Activated CD4-positive, alpha-beta T cell treated with anti-CD3 and anti-CD28 coated beads for 1 hour (primary cell): ENCODE measurements at places on chromosomes 5 and 9.

GRCh38 chr9:110536822-110537221, 42.7 kb downstream of the SVEP1 start:
- no peak for DNase-seq

DNA sequence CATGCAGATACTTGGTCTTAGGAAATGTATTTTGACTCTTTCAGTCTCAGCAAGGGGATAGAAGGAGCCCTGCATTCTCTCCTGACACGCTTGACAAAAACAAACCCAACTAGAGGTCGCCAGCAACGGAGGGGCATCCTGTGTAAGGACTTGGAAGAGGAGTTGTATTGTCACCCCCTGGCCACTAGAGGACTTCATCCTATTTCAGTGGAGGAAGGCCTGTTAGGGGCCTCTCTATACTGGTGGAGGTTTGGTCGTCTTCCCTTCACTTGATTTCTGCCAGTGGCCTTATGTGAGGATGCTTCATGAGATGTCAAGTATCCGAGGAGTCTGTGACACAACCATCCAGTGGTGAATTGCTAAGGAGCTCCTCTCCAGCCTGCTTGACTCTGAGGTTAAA, 122.8 kb upstream of the STC2 start:
- no peak for DNase-seq

DNA sequence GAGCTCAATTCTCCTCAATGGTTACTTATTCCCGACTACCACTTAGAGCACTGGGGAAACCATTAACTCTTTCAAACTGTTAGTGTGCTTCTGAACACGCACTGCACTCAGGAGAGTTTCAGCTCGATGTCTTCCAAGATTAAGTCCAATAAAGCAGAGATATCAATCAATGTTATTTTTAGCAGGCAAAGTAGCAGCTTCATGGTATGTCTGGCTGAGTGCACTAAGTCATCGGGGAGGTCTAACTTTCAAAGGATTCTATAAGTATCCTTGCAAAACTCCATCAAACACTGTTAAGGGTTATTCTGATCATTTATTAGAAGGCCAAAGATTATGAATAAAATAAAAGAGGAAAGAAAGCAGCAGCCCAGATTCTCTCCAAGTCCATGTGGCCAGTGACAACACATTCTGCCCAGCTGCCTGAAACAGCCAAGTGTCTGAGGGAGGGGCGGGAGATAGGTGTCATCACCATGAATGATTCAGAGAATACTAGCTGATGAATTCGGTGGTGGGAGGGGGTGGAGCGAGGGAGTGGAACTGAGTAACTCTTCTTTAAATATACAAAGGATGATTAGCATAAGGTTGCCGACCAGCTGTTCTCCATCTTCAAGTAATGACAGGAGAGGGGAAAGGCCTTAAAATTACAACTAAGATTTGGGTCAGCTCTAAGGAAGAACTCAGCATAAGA, 21.3 kb downstream of the NREP start:
- DNase-seq, result no peak

- no peak for DNase-seq
Observed at GRCh38 chr9:93245437-93245970, 61.6 kb downstream of the WNK2 start.

- no peak for DNase-seq
Observed at GRCh38 chr5:13581132-13581531, 363.4 kb downstream of the DNAH5 start.

GRCh38 chr9:33453286-33453860, 6.0 kb upstream of the AQP3 start:
- DNase-seq, result no peak

DNA sequence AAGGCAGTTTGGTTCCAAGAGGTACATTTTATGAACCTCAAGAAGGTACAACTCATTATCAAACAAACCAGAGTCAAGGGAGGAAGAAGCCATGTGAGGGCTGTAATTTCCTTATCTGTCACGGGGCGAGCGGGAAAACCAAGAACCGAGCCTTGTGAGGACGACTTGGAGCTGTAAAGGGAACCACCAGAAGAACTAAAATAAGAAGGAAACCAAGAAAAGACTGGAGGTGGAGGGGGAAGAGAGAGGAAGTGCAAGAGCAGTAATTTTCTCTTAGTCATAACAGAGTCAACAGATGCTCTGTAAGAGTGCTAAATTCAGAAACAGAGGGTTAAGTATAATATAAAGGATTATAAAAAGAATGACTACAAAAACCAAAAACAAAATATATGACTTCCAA, 127.1 kb downstream of the DIRAS2 start:
- no peak for DNase-seq

DNA sequence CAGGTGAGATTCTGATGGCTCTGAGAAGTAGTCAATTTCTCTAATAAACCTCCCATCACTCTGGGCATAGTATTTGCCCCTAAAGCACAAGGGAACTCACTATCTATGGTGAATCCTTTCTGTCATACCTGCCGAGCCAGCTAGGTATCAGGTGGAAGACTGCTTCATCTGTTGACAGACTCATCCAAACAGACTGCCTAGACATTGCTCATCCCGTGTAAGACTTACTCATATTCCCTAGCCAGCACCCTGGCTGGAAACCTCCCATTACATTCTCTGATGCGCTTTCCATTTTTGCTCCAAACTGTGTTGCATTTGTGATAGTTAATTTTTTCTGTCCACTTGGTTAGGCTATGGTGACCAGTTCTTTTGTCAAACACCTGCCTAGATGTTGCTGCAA, 595.9 kb downstream of the DNAH5 start:
- DNase-seq, result no peak

DNA sequence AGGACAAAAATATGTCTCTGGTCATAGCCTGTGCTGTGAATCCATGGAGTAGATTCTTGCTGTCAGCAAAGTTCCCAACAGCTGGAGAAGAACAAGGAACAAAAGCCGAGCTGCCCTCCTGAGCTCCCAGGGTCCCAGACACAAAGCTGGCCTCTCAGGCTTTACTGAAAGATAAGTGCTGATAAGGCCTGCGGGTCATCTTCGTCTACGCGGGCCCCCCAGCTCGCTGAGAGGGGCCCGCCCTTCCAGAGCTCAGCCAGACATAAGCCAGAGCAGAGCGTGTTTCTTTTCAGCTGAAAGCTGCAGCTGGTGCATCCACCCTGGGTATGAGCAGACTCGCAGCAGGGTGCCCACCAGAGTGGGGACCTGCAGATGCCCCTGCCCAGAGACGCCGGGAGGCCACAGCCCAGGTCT, 84.7 kb downstream of the HSD17B3 start:
- no peak for DNase-seq

- DNase-seq, result no peak
Observed at GRCh38 chr9:135065151-135065550, 22.3 kb upstream of the OLFM1 start.

DNA sequence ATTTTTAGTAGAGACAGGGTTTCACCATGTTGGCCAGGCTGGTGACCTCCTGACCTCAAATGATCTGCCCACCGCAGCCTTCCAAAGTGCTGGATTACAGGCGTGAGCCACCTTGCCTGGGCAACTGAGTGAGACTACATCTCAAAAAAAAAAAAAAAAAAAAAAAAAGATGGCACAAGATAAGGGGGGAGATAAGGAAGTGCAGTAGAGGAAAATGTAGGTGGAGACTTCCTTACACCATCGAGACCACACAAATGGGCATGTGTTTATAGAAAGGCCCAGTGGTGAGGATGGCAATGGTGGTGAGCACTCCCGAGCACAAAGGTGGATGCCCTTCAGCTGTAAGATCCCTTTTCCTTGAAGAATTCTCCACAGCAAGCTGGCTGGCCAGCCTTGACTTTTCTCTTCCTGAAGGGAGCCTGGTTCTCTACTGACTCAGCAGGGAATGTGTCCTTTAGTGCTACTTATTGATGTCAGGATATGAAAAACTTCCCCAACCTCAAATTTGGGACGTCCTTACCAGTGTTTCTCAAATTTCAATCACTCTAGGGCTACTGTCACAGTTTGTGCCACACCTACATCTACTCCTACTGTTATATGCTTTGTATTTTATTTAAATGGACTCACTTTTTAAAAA, 28.2 kb downstream of the ERGIC1 start:
- no peak for DNase-seq

GRCh38 chr5:88671505-88672499, 211.2 kb downstream of the MEF2C start:
- no peak for DNase-seq

DNA sequence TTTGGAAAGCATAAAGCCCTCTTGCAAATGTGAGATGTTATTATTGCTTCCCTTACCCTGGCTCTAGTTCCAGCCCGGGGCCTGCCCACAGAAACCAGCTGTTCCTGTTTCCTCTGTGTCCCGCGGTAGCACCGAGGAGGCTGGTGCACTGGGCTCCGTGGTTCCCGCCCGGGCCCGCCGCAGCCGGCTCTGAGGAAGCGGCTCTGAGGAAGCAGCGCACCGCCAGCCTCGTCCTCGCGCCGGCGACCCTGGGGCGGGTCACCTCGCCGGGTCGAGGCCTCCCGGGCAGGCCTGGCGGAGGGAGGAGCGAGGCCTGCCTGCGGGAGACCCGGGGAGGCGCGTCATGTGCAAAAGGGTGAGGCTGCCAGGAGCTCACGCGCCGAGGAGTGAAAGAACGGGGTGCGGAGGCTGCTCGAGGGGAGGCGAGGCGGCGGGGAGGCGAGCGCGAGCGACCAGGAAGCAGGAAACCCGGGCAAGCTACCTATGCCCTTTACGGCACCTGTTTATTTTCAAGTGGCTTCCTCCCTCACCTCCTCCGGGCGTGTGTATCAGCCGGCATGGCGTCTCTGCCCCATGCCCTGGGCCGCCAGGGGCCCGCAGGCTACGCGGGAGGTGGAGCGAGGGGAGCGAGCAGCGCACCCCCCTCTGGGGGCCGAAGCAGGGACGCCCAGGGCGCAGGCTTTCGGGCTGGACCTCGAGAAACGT, 61.3 kb upstream of the MEGF10 start:
- peak; percentile 29 for DNase-seq

- no peak for DNase-seq
Observed at GRCh38 chr5:136133222-136133921, 727 bp downstream of the SMAD5 start.

GRCh38 chr9:127720031-127720864, 4.4 kb downstream of the TTC16 start:
- DNase-seq, result no peak

GRCh38 chr5:159395202-159395601, 64.9 kb upstream of the IL12B start:
- DNase-seq, result no peak

- no peak for DNase-seq
Observed at GRCh38 chr5:77993855-77994318, 217.7 kb upstream of the TBCA start.

DNA sequence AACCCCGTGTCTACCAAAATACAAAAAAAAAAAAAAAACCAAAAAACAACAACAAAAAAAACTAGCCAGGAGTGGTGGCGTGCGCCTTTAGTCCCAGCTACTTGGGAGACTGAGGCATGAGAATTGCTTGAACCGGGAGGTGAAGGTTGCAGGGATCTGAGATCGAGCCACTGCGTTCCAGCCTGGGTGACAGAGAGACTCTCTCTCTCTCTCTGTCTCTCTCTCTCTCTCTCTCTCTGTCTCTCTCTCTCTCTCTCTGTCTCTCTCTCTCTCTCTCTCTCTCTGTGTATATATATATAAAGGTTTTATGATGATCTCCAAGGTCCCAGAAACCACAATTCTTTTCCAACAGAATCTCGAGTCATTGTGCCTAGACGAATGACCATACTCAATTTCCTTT, 18.8 kb upstream of the ANKRD33B start:
- no peak for DNase-seq

DNA sequence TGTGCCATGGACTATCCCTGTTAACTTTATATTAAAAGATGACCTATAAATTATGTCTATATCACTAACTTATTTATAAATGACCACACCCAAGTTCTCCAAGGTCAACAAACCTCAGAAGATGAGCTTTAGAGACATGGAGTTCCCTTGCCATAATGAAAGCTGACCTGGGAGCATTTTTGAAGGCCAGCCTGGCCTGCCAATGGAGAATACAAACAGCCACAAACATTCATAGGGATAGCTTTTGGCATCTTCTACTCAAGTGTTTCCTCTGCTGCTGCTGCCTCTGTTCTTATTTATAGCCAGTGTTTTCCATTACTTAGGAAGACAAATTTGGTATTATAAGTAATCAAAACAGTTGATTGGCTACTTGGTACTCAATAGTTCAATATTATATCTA, 117.3 kb upstream of the ADAMTS19 start:
- DNase-seq, result no peak

DNA sequence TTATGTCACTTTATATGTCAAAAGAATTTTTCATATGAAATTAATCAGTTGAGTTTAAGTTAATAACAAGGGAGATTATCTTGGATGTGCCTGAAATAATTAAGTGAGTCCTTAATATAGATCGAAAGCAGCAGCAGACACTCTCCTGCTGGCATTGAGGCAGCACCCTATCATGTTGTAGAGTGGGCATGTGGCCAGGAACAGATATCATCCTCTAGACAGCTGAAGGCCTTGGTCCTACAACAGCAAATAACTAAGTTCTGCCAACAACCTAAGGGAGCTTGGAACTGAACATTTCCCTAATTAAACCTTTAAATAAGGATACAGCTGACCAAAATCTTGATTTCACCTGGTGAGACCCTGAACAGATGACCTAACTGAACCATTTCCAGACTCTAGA, 25.8 kb upstream of the UGT3A1 start:
- DNase-seq, result no peak

GRCh38 chr9:113542741-113543140, 79.2 kb downstream of the RGS3 start:
- no peak for DNase-seq

- DNase-seq, result no peak
Observed at GRCh38 chr9:109765830-109766229, 14.2 kb upstream of the PALM2AKAP2 start.

GRCh38 chr9:91303741-91304415, 57.8 kb downstream of the AUH start:
- no peak for DNase-seq

DNA sequence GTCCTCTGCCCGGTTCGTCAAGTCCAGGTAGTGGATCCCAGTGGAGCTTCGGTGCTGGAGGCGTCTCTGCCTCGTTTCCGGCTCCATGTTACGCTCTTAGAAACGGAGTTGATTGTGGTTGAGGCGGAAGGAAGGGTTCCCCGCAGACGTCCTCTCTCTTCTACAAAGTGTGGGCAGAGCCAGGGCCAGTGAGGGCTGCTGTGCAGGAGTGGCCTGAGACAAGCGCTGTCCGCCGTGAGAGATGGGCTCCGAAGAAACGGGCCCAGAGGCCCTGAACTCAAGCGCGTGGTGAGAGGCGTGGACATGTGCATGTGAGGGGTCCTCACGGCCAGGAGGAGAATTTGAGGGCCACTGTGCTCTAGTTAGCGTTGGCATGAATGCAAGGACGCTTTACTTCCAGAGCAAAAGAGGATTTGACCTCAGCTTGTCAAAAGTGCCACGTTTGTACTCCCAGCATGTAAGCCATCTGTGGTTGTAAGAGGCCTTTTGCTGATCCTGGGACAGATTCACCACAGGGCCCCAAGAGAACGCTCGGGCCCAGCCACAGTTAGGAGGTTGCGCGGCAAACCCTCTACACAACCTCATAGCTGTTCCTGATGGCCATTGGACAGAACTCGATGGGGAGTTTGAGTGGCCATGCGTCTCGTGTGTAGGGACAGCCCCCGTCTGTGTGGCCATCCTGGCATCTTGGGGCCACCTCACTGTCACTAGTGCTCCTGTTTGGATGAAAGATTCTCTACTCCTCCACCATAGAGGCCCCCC, 10.2 kb downstream of the MAN1B1 start:
- no peak for DNase-seq
